ENCODE measurements at places on chromosomes 7 and 10.

DNA sequence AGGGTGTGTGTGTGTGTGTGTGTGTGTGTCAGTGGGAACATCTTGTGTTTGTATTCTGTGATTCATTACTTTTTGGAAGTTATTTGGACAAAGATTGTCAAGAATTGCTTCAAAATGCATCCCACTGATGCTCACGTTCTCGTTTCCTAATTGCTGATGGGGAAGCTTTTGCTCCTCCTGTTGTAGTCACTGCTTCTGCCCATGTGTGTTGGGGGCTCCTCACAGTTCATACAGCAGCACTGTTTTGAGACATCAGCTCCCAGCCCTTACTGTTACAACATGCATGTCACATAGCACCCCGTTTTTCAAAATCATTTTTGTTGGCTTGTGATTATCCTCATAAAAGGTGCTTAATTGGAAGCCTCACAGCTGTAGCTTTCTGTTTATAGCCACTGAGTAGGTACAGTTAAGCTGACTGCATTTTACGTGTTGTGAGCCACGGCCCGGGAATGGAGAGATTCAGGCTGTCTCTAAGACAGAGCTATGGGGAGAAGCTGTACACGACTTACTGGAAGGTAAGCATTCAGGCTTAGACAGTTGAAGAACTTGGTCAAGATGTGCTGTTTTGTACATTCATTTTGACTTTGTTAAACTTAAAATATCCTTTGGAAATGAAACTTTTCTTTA lies 87.4 kb downstream of the BICC1 start:
- DNase-seq = no peak

GRCh38 chr10:83153714-83154113 lies 985.6 kb upstream of the GHITM start:
- no peak for DNase-seq

GRCh38 chr7:138542183-138542582 lies 82.1 kb downstream of the TRIM24 start:
- no peak for DNase-seq

GRCh38 chr10:102188298-102188940 lies 36.2 kb downstream of the NOLC1 start:
- no peak for DNase-seq

GRCh38 chr7:108002726-108003598 lies at the start of gene LAMB1:
TSS of gene LAMB1 (minus strand) at chr7:108003161. CDS start at chr7:108002885, 276 bp downstream.
- no peak for DNase-seq

- DNase-seq = no peak
Observed at GRCh38 chr7:159211540-159212182, 67.0 kb upstream of the VIPR2 start.

- DNase-seq = no peak
Observed at GRCh38 chr10:98141484-98142073, 7.1 kb downstream of the R3HCC1L start.
